Stimulated activated CD8-positive, alpha-beta memory T cell treated with anti-CD3 and anti-CD28 coated beads, Interleukin-7, amount 100 ng/mL, for 1 hour (primary cell): ENCODE measurements at places on chromosomes 4 and X.

DNA sequence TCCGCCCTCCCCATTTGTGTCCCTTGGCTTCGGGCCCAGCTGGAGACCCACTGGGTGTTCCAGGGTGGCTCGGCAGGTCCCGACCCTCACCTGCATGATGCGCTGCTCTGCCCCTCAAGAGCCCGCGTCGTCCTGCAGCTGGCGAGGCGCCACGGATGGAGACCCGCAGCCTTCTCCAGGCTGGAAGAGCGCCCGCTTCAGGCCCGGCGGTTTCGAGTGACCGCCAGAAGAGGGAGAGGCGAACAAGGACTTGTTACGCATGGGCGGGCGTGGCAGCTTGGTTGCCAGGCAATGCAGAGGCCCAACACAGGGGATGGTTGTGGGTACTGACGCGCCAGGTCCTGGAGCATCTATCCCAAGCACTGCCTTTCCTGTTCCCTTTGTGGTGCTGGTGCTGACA, at the start of gene PDCL2:
TSS of gene PDCL2 (minus strand) at position 232 of the 400 bp plus-strand sequence. CDS start at position 96, 136 bp downstream.
- no peak for DNase-seq

DNA sequence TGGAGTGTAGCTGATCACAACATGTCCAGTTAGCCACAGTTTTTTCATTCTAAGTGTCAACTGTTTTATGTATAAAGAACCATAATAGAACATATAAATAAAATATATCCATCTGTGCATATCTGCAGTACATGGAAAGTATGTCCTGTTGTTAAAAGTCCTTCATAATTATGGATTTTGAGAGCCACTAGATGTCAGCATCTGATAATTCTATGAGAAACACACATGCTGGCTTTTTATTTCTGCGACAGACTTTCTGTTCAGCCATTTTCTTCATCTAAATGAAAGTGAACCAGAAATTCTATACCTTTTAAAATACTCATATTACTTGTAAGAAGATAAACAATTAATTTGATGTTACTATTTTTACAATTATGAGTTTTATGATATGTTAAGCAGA, 251.5 kb downstream of the GPM6A start:
- DNase-seq: no peak

- DNase-seq: no peak
Measured at GRCh38 chrX:79371101-79371500, 4.0 kb upstream of the ITM2A start.

- DNase-seq: no peak
Measured at GRCh38 chr4:87089368-87089767, 131.1 kb downstream of the KLHL8 start.

GRCh38 chrX:28850955-28851354, 263.7 kb downstream of the IL1RAPL1 start:
- DNase-seq: no peak

- DNase-seq: no peak
Measured at GRCh38 chr4:122542411-122543236, 78.2 kb downstream of the IL21 start.
